Thoracic aorta (tissue), 2 donors: ENCODE measurements at places on chromosomes 4 and X. TPM values are rescaled to one million over a fixed set of nuclear protein-coding genes. Genes with fewer than 3 reads are reported as not detected.

The PPEF2 gene
- total RNA-seq = not detected

The PPBP gene
- not detected for total RNA-seq

The MEPE gene
- not detected for total RNA-seq

The PLK4 gene
- total RNA-seq = 1.2 TPM

The EMD gene
- 74.2 TPM for total RNA-seq

The GLOD5 gene
- not detected for total RNA-seq

- no peak for DNase-seq
Observed at GRCh38 chr4:105107095-105107856, 39.4 kb upstream of the TET2 start.

GRCh38 chr4:129353490-129353889, 257.5 kb downstream of the C4orf33 start:
- DNase-seq = no peak

GRCh38 chr4:184041156-184041555, 136.0 kb downstream of the STOX2 start:
- DNase-seq = no peak

- DNase-seq = no peak
Observed at GRCh38 chr4:153476829-153477574, 10.8 kb downstream of the TMEM131L start.

GRCh38 chr4:98284640-98285046, 23.5 kb downstream of the RAP1GDS1 start:
- no peak for DNase-seq

GRCh38 chr4:126267689-126268088, 952.9 kb downstream of the FAT4 start:
- DNase-seq = no peak

GRCh38 chr4:54498661-54499111, 159.1 kb upstream of the KIT start:
- DNase-seq = no peak

DNA sequence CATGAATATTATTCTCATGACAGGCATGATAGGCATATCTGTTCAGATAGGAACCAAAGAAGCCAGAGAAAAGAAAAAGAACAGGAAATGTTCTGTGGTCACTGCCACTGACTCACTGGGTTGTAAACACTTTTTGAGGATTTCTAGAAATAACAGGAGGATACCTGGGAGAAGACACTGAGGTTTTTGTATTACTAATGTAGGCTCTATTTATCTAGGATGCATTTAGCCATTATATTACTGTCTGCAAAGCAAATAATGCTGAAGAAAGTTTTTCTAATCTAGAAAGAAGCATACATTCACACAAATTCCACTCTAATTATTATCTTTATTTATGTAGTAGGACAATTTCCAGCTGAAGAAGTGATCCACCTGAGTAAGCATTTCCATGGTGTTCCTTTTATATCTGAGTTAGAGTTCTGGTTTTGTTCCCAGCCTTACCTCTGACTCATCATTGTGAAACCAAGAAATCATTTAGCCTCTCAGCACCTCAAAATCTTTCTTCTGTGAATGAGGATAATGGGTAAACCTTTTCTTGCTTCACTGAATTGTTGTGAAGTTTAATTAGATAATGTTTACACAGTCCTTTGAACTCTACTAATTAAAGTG, 40.2 kb upstream of the EPGN start:
- no peak for DNase-seq

GRCh38 chr4:82397527-82397926, 23.7 kb upstream of the HNRNPD start:
- DNase-seq = no peak
